GM23248 (cell line): ENCODE measurements at places on chromosomes 5 and 9. TPM values are rescaled to one million over a fixed set of nuclear protein-coding genes. Genes with fewer than 3 reads are reported as not detected.

GRCh38 chr5:56460681-56461191 is 227.6 kb upstream of the ANKRD55 start:
- no peak overlapping the region for H3K27ac ChIP-seq
- no peaks in the 10 kb centered on the region for H3K27me3 ChIP-seq
- peaks cover 37% of the 10 kb centered on the region for H3K4me1 ChIP-seq
- no peak for DNase-seq
- no peak overlapping the region for H3K4me3 ChIP-seq

DNA sequence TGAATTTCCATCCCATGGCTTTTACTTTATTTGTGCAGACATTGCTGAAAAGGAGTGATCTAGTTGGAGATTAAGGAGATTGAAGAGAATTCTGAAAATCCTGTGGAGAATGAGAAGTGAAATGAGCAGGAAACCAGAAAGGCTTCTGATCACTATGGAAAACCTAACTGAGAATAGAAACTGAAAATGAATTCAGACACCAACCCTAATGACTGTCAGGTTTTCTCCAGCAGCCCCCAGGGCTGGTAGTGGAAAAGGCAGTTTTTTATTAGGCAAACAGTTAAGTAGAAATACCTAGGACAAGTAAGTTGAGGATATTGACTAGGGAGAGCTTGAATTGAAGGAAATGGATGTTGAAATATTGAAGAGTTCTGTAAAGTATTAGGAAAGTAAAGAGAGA is 14.7 kb upstream of the ARRDC3 start:
- no peaks in the 10 kb centered on the region for H3K27me3 ChIP-seq
- no peak overlapping the region for H3K4me3 ChIP-seq
- H3K4me1 ChIP-seq = 0 out of 2 replicates have a peak, but pooled peaks cover 3% of the 10 kb centered on the region
- no peak overlapping the region for H3K27ac ChIP-seq
- no peaks in the 10 kb centered on the region for H3K36me3 ChIP-seq

GABRA1 gene
- total RNA-seq = not detected in 2 replicates

PLEKHG4B gene
- total RNA-seq = not detected in 2 replicates

- H3K4me1 ChIP-seq = 0 out of 2 replicates have a peak, but pooled peaks cover 3% of the 10 kb centered on the region
- H3K27ac ChIP-seq = no peak overlapping the region
- no peak overlapping the region for H3K4me3 ChIP-seq
Measured at GRCh38 chr9:87891754-87892153, 9.1 kb downstream of the SPATA31E1 start.

ANKRD34B gene
- not detected in 2 replicates for total RNA-seq

DNA sequence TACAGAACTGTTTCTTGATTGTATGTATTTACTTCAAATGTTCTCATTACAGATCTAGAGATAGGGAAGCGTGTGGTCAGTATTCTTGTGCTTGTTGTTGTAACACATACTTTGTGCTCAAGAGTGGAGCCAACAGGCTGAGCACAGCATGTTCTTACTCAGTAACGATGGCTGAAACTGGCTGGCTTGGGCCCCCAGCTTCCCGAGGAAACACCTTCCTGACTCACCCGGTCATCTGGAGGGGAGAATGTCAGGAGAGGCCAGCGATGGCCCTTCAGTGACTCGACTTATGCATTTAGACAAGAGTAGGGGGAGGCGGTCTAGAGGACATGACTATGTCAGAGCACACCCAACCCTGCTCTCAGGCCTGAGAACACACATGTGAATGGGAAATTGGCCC is 25.6 kb downstream of the ZNF474 start:
- no peaks in the 10 kb centered on the region for H3K27me3 ChIP-seq
- peak overlapping the region; percentile 95 for H3K27ac ChIP-seq
- DNase-seq = peak; percentile 90
- H3K36me3 ChIP-seq = no peaks in the 10 kb centered on the region
- peaks cover 59% of the 10 kb centered on the region for H3K4me1 ChIP-seq
- peak overlapping the region; percentile 46; the same call in 1 of the 2 replicates for H3K4me3 ChIP-seq

GRCh38 chr5:180172447-180173197 is 36.4 kb downstream of the RASGEF1C start:
- H3K4me3 ChIP-seq = no peak overlapping the region
- H3K4me1 ChIP-seq = no peaks in the 10 kb centered on the region
- peak; percentile 17 for DNase-seq
- H3K27me3 ChIP-seq = no peaks in the 10 kb centered on the region; the same call in 1 of the 2 replicates
- H3K36me3 ChIP-seq = no peaks in the 10 kb centered on the region

DNA sequence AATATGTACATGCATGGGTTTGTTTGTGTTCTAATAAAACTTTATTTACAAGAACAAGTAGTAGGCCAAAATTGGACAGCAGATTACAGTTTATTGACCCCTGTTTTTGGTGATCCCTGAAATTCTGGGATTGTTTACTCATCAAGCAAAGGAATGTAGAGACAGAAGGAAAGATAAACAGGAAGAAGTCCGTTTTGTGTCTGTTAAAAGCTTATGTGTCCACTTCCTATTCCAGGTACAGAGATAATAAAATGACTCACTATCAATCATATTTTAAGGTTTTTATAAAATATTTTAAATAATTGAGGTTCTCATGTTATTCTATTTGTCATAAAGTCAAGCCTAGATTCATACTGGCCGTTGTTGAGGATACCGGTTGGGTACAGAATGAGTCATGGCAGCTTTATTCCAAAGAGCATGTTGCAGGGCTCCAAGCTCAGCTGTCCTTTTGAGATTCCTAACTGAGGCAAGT is 214.9 kb upstream of the DAB2 start:
- peaks cover 7% of the 10 kb centered on the region; the same call in 1 of the 2 replicates for H3K4me1 ChIP-seq
- no peak overlapping the region for H3K4me3 ChIP-seq
- no peak overlapping the region for H3K27ac ChIP-seq
- H3K36me3 ChIP-seq = no peaks in the 10 kb centered on the region

DNA sequence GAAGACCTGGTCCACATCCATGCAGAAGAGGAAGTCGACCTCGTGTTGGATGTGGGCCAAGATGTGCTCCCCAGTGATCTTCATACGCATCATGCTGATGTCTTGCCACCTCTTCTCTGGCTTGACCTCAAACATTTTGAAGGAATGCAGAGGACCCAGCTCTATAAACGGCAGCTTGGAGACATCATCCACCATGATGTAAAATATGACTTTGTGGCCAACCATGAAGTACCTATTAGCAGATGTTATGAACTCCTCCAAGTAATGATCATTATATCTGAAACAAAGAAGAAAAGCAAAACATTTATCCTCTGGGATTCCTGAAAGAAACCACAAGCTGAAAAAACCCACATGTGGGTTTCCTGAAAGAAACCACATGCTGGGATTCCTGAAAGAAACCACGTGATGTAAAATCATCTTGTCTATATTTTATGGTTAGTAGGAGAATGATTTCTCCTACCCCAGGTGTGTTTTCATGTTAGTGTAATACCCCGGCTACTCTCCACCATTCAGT is 52.3 kb downstream of the GGTA1 start:
- no peak overlapping the region for H3K27ac ChIP-seq
- no peaks in the 10 kb centered on the region for H3K4me1 ChIP-seq
- DNase-seq = peak; percentile 60
- no peaks in the 10 kb centered on the region for H3K36me3 ChIP-seq
- no peak overlapping the region for H3K4me3 ChIP-seq

GRCh38 chr5:111854186-111854585 is 97.2 kb upstream of the NREP start:
- H3K27ac ChIP-seq = no peak overlapping the region
- H3K36me3 ChIP-seq = no peaks in the 10 kb centered on the region
- no peak for DNase-seq
- H3K27me3 ChIP-seq = no peaks in the 10 kb centered on the region
- H3K4me1 ChIP-seq = peaks cover 24% of the 10 kb centered on the region
